ENCODE measurements at places on chromosomes 11 and 22.

GRCh38 chr11:45607995-45608394 lies 57.4 kb downstream of the CHST1 start:
- DNase-seq = no peak

DNA sequence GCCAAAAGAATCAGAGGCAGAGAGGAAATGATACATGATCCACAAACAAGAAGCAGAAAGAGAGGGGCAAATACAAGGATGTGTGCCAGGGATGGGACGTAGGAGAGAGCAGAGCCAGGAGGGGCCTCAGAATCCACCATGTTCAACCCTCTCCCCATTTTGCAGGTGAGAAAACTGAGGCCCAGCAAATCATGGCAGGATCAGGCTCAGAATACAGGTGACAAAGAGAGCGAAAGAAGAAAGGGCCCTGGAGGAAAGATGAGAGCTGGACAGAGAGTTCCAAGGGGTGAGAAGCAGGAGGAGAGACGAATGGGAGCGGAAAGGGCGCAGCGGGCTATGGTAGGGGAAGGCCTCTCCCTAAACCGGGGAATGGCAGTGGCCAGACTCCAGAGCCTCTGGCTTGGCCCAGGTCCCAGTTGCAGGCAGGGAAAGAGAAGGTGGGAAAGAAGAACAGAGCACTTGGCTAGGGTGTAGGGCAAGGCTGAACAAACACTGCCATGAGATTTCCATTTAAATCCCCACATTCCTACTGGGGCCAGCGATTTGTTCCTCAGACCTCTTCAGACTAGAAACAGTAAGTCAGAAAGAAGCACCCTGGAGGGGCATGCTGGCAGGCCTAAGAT lies 44.4 kb upstream of the TSKU start:
- DNase-seq = no peak

DNA sequence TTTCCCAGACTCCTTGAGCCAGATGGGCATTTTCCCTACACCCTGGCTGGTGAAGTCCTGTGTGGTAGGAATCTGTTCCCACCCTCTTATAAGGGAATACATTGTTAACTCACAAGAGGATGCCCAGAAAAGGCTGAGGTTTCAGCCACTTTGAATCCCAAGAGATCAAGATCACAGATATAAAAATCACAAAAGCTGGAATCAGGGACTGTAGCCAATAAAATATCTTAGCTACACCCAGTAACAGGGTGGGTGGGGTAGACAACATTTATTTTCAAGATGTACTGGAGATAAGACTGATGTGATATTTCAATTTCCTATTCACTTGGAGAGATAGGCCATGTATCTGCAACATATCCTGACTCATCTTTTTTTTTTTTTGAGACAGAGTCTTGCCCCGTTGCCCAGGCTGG lies 50.3 kb downstream of the COPB1 start:
- no peak for DNase-seq

- no peak for DNase-seq
Measured at GRCh38 chr11:102319544-102319943, 2.3 kb downstream of the BIRC3 start.

DNA sequence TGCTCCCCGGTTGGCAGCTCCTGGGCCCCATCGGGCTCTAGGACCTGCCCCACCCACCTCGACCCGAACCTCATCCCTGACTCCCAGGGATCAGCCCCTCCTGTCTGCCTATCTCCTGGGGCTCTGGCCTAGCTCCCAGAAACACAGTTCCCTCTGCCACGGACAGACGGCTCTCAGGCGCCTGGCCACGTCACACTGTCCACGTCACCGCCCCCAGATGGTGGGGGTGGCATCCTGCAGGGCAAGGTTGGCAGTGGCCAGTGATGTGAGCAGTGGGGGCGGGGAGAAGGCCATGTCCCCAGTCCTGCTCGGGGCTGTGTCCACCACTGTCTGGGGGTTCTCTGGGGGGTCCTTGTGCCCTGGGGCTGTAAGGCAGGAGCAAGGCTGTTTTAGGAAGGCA lies 29.2 kb downstream of the SYT7 start:
- DNase-seq = no peak

DNA sequence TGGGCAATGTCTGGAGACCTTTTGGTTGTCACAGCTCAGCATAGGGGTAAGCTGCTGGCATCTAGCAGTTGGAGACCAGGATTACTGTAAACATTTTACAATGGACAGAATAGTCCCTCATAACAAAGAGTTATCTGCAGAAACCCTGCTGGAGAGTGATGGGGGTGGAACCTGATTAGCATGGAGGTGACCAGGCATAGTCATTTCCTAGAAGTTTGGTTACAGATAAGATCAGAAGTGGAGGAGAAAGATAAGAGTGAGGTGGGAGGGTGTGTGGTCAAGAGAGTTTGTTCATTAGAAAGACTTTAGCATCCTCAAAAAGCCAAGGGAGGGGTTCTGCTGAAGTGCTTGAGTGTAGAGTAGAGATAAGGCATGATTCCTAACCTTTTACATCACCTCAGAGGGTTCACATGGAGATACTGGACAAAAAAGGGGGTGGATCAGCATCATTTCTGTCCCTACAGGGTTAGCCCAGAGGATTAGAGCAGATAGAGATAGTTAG lies 38.8 kb downstream of the PRDM11 start:
- DNase-seq = no peak

DNA sequence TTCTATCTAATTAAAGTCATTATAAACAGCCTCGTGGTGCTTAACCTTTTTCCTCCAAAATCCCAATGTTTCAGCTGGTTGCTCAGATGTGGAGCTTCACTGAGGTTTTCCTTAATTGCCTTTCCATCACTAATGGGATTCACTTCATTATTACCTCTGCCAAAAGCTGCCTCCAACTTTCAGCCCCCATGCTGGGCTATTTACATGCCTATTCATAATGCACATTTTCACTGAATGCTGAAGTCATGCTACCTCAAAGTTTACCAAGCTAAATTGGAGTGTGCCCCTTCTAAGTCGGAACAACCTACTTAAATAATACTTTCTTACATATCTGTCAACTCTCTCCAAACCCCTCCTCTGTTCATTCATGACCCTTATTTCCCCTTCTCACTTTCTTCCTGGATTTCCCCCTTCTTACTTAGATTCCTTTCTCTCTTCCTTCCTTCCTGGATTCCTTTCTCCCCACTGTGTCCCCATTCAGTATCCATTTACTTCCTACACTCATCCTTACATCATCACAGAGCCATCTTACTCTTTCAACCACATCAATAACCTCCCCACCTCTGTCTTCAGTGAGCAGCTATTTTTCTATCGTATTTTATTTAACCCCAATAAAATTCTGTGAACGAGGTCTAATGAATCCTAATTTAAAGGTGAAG lies 887.3 kb upstream of the TENM4 start:
- no peak for DNase-seq

DNA sequence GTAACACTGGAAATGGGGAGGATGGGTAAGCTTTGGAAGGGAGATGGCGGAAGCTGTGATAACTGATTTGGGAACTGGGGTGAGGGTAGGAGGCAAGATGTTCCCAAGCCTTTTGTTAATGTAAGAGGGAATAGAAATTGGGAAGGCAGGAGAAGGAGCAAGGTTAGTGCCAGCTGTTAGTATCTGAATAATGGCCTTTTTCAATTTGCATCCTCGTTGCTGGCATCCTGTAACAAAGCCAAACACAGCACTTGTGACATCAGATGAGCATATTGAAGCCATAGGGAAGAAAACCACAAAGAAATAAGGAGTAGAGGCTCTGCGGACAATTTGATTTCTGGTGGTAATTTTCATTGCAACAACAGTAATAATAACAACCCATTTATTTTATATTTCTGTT lies 70.9 kb upstream of the CLMP start:
- DNase-seq = no peak

DNA sequence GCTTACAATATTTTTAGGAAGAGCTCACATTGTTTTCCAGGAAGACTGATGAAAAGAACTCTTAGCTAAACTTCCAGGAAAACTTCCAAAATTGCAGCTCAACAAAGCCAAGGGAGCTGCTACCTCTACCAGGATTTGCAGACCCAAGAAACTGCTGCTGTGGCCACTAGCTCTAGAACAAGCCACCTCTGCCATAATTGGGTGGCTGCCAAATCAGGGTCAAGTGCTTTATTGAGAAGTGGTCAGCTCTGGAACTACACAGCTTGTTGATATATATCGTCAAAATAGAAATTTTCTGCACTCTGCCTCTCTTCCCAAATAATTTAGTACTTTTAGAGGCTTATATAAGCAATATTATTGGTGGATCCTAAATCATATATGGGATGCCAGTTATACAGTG lies 371.8 kb upstream of the CHORDC1 start:
- no peak for DNase-seq

GRCh38 chr11:19080579-19080993 lies 20.1 kb upstream of the MRGPRX2 start:
- peak; percentile 55 for DNase-seq

Measured in fibroblast of upper back skin (primary cell).